Progenitor cell of endocrine pancreas (in vitro differentiated cells): ENCODE measurements at places on chromosomes 3 and 15.
A peak's percentile ranks its signal among the peaks of the same experiment; 100 is the strongest.

DNA sequence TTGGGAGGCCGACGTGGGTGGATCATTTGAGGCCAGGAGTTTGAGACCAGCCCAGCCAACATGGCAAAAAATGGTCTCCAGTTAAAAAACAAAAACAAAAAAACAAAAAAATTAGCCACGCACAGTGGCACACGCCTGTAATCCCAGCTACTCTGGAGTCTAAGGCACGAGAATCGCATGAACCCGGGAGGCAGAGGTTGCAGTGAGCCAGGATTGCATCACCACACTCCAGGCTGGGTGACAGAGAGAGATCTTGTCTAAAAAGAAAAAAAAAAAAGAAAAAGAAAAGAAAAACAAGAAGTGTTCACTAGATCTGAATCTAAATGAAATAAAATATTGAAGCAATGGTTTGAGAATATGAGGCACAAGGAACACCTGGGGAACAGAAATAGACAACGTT lies 36.7 kb downstream of the SLC9A9 start:
- DNase-seq, result no peak

- DNase-seq, result no peak
These were observed 29.0 kb downstream of the GYG1 start for GRCh38 chr3:149020196-149020838.

DNA sequence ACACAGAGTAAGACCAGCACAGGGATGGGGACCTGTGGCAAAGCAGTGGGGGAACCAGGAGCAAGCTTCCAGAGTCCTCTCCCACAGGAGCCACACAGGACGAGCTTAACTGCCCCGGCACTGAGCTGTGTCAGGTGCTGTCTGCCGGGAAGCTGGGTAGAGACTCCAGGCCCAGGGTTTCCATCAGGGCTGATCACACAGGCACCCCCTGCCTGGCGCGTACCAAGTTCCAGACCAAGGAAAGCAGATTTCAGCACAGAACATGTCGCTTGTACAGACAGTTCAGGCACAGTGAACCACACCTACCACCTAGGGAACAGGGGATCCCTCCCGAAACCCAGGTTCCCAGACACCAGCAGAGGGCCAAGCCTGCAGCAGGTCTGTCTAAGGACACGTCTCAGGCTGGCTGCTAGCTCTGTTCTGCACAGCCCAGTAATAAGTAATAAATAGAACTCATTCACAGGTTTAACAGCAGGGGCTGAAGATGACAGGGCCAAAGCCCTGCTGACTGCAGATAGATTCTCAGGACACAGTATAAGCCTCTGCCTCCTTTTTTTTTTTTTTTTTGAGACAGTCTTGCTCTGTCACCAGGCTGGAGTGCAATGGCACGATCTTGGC lies 30.2 kb upstream of the OCA2 start:
- DNase-seq, result no peak

DNA sequence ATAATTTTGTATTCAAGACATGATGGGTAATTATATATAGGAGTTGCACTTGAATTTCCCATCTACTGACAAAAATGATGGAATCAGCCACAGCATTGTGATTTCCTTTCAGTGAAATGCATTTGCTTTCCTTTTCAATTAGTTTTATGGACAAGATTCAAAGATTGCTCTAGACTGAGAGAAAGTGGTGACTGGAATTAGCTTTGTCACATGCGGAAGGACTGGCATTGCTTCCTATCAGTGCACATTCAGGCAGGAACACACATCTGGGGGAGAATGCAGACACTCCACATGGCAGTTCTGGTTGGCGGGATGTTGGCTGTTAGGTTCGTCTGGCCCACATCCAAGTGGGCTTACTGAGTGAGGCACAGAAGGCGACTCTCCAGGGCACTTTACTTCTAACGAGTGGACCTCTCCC lies 399.3 kb upstream of the RGMA start:
- DNase-seq, result no peak

DNA sequence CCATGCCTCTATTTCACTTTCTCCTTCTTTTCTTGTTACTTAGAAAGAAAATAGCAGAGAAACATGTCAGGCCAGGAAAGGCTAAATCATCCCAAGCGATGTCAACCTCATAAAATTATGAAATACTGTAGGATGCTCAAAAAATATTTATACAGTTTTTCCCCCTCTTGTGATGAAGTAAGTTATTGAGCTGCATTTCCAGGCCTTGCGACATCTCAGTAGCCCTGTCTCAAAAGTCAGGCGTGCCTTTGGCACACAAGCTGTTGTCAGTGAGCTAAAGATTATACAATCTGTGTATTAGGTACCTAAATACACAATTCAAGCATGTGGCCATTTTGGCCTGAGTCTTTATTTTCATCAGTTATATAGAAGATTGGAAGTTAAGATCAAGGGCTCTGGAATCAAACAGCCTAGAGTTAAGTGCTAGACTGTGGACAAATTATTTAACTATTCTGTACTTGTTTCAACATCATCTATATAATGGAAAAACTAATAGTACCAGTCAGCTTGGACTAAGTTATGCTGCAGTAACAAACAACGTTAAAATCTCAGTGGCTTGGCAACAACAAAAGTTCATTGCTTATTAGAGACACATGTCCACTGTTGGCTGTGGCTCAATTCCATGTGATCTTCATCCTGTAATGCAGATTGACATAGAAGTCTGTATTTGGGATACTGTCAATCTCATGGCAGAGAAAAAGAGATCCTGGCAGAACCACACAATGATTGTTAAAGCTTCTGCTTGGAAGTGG lies 406.4 kb upstream of the PROK2 start:
- DNase-seq, result no peak

DNA sequence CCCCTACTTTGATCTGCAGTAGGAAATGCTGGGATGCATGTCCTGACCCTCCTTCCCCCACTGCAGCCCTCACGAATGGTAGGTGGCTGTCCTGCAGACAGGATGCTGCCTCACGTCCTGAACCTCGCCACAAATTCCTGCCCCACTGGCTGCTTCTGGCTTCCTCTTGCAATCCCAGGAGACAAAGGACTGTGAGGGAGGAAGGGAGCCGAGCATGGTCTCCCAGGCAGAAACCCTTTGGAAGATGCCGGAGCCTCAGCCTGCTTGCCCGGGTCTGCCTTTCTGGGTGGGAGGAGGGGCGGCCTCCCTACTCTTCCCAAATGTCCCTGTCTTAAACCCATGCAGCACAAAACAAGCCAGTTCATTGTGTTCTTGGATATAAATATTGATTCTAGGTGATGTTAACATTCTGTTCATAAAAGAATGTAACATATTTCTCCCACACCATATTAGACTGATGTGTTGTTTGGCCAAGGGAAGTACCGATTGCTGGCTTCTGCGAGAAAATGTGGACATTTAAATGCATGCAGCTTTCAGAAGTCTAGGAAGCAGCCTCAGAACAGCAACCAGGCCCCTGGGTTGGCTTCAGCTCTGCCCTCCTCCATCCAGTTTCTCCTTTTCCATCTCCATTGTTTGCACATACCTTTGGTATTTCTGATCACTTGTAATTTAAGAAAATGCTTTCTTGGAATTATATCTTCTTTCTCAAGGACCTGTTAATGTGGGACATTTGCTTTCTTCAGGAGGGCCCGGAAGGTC lies 75.3 kb downstream of the HMG20A start:
- no peak for DNase-seq

DNA sequence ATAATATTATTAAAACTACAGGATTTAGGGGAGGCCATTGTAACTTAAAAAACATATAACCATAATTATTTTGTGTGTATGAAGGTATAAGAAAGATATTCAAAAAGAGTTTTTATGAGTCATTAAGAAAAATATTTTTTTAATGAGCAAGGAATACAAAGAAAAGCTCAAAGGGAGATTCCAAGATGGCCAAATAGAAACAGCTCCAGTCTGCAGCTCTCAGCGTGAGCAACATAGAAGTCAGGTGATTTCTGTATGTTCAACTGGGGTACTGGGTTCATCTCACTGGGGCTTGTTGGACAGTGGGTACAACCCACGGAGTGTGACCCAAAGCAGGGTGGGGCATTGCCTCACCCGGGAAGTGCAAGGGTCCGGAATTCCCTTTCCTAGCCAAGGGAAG lies 336.1 kb downstream of the TBL1XR1 start:
- DNase-seq, result no peak

DNA sequence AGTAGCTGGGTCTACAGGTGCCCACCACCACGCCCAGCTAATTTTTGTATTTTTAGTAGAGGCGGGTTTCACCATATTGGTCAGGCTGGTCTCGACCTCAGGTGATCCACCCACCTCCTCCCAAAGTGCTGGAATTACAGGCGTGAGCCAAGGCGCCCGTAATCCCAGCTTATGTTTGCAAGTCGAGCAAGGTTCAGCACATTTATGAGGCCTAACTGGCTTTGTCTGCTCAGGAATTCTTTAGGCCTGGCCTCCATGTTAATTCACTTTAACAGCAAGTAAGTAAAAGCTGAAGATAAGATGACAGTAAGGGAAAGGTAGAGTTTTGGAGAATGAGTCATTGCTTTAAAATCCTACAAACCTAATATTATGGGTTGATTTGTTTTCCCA lies 24.6 kb downstream of the SIDT1 start:
- DNase-seq, result no peak

DNA sequence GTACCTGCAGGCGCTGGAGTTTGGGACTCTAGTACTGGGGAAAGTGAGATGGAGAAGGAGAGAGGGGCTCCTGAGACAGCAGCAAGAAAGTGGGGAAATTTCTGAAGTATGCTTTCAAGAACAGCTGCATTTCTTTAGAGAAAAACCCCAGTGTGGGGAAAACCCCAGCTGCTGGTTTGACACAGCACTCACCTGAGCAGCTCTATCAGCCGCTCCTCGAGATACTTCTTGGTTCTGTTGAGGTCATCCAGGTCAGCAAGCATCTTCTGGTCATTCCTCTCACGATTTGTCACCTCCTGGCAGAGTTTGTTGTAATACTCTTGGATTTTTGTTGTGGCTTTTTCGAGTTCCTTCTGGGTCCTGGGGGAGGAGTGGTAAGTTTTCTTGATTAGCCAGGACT lies 18.8 kb downstream of the CXCR6 start:
- DNase-seq, result no peak

DNA sequence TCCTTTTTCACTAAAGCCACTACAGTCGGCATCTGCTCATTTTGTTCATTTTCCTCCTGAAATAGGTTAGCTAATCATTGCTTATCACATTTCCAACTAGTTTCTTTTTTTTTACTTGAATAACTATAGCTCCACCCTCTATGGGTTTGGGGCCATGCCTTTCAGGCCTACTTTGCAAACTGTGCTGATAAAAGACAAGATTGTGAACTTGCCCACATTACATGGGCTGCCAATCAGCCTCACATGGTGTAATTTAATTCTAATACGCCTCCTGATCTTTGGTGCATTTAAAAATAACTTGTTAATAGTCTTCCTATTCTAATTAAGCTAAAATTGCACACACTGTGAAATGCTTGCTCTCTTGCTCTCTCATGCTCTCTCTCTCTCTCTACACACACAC lies 90.5 kb downstream of the TGFBR2 start:
- no peak for DNase-seq

GRCh38 chr15:90496791-90497190 lies 32.9 kb upstream of the CRTC3 start:
- no peak for DNase-seq

GRCh38 chr15:57607570-57608000 lies 15.9 kb downstream of the MYZAP start:
- no peak for DNase-seq

DNA sequence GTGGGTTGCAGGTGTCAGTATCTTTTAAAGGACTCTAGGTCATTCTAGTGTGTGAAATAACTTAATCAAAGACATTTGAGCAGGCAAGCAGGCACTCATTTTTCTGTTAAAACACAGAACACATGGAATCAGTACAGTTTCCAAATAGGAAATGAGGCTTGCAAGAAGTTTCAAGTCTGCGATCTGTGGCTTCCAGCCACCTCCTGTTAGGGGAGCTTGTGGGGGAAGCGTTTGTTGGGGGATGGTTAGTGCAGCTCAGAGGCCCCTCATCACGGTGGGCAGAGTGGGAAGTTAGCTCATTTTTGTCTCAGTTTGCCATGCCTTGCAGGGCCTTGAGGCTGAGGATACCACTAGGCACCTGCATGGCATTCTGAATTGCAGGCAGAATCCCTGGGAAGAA lies 59.9 kb downstream of the SLC6A11 start:
- DNase-seq, result no peak

- no peak for DNase-seq
These were observed 32.5 kb downstream of the TM4SF4 start for GRCh38 chr3:149506965-149507364.

- DNase-seq, result no peak
These were observed 104.3 kb upstream of the TSC22D2 start for GRCh38 chr3:150303768-150304167.

- peak; percentile 46 for DNase-seq
These were observed 6.3 kb downstream of the LRRC31 start for GRCh38 chr3:169863458-169863899.

- no peak for DNase-seq
These were observed 8.2 kb upstream of the ITGA11 start for GRCh38 chr15:68440136-68440535.
